ENCODE measurements at places on chromosomes 4 and X.

GRCh38 chr4:23166407-23166806 lies 473.7 kb downstream of the GBA3 start:
- DNase-seq, result no peak

DNA sequence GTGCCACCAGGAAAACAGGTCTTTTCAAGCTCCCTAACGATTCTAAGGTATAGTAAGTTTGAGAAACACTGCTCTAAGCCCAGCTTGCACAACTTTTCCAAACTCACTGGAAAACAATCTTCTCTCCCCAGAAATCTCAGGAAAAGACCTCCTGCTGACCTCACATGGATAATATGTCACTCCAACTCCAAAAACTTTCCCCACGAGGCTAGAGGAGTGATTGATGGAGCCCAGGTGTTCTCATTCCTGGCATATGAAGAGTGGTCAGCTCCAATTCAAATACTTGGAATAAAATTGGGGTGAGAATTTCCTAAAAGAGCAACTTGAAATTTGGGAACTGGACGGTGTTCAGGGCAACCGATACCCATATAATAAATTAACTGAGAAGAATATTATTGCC lies 299.9 kb downstream of the PPP4R3C start:
- no peak for DNase-seq

DNA sequence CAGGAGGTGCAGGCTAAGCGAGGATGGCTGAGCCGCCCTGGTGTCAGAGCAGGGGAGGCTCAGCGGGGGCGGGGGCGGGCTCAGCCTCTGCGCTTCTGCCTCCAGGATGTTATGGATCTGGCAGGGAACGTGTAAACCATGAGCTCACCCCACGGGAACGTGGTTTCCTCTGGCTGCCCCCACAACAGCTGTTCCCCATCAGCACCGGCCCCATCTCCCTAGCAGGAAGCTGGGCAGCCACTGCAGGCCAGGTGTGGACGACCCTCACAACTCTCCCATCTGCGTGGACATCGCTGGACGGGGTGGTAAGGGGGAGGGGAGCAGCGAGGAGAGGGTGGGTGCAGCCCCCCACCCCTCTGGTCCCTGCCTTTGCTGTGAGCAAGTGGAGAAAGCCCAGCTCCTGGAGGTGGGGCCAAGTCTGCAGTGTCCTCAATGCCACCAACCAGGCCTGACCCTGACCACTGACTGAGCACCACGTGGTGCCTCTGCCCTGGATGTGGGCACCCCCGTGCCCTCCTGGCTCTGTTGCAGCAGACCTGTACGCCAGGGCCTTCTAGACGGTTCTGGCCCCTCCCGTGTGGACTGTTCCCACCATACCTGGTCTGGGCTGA lies 28.1 kb upstream of the SPON2 start:
- DNase-seq, result no peak

DNA sequence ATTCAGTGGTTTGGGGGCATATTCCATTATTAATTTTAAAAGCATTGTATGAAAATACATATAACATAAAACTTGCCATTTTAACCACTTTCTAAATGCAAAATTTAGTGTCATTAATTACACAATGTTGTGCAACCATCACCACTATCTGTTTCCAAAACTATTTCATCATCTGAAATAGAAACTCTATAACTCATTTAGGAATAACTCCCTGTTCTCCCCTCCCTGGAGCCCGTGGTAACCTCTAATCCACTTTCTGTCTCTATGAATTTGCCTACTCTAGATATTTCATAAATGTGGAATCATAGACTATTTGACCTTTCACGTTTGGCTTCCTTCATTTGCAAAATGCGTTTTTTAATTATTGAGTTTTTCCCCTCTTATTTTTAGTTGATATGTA lies 101.4 kb upstream of the GPC4 start:
- no peak for DNase-seq

DNA sequence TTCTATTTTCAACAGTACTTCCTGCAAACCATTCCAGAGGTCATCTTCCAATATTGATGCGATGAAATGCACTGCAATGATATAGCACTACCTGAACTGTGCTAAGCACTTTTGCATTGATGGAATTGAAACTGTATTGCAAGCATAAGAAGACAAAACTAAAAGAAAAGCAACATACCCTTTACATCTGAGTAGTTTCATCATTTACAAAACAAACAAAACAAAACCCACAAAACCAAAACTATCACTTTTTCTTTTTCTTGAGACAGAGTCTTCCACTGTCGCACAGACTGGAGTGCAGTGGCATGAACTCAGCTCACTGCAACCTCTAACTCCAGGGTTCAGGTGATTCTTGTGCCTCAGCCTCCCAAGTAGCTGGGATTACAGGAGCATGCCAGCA lies 120.1 kb upstream of the NAP1L5 start:
- DNase-seq, result no peak

DNA sequence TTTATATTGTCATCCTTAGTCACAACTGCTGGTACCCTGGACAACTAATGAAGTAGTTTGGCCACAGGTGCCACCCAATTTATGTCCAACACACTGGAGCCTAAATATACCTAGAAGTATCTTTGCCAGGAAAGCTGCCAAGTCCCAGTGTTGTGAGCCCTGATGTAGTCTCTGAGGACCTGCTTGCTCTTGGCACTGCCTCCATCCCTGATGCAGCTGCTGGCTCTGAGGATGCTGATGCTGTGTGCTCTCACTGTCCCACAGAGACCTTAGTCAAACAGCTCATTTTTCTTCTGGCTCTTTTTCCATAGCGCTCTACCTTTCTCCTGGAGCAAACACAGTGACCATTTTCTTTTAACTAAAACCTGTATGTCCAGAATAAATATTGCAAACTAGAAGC lies 1535.4 kb upstream of the ADGRL3 start:
- no peak for DNase-seq

DNA sequence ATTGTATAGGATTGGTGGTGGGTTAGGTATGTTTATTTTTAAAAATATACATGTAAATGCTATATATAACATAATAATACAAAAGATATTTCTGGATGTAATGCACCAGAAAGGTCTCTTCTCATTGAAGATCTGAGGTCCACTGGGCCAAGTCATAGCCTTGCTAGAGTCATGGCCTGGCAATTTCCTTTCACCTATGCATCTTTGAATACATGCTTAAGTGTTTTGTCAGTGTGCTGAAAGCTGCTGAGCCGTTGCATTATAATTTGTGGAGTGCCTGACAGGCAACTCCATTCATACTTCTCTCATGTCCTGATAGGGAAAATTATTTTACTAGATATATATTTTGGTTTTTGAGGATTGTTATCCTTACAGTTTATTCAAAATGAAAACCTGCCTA lies 410.2 kb upstream of the CT83 start:
- DNase-seq, result no peak

DNA sequence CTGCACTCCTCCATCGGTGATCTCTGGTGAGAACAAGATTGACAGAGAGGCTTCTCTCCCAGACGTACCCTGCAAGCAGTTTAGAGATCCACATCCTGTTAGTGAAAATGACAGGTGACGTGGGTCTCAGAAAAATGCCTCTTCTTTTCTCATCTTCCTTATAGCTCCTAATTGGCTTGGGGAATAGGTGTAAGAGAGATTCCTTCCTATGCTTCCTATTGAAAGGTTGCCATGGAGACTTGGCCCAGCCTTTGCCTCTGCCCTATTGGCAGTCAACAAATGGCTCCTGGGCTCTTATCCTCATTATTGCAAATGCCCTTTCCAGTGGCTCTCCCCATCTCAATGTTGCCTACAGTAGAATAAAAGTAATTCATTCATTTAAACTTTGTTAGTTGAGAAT lies 26.5 kb upstream of the DGKK start:
- DNase-seq, result no peak

DNA sequence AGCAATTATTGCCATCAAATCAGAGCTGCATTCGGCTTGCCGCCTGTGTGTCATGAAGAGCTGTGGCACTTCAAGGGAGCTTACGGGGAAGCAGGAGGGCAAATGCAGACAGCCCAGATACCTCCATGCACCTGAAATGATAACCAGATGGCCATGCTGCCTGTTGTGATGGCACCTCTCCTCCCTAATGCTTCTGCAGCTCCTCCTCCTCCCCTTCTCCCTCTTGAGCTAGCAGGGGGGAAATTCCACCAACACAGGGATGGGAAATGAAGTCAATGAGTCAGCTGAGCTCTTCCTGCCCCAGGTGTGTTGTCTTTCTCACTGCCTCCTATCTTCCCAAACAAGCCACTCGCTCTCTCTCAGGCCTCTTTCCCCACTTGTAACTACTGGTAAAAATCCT lies 565.0 kb downstream of the BCOR start:
- DNase-seq, result no peak

DNA sequence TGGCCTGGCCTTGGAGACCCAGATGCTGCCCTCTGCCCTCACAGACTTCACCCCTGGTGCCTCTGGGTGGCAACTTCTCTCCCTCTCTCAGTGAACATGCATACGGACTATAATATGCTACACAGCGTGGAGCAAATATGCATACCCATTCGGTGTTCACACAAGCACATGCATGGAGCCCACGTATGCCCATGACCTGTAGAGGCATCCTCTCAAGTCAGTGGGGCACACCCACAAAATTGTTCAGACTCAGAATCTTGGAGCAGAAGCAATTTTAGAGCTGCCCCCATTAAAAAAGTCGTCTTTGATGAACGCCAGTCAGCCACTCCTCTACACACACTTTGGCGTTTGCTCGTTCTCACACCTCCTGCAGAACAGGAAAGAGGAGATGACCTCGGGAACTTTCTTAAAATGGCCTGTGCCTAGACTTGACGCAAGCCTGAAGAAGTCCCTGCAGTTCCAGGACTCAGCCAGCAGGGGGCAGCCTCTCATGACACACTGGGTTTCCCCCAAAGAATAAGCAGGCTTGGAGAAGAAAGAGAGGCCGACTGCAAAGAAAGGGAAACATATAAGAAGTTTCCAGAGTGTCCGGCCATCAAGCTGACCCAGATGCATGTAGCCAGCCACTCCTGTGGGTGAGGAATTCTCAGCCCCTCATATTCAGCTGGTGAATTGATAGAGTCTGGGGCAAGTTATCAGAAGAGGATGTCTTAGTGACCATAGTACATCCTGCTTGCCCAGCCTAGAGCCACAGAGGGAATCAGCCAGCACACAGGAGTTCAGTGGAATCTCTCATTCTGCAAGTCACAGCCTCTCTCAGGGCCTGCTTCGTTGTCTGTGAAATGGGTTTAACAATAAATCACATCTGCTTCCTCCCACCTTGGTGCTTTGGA lies 17.3 kb downstream of the APLN start:
- DNase-seq, result peak; percentile 54

- DNase-seq, result no peak
These were observed 302.0 kb downstream of the SPRY1 start for GRCh38 chr4:123698556-123698955.

- no peak for DNase-seq
These were observed 129.8 kb downstream of the GPR143 start for GRCh38 chrX:9635803-9636202.

DNA sequence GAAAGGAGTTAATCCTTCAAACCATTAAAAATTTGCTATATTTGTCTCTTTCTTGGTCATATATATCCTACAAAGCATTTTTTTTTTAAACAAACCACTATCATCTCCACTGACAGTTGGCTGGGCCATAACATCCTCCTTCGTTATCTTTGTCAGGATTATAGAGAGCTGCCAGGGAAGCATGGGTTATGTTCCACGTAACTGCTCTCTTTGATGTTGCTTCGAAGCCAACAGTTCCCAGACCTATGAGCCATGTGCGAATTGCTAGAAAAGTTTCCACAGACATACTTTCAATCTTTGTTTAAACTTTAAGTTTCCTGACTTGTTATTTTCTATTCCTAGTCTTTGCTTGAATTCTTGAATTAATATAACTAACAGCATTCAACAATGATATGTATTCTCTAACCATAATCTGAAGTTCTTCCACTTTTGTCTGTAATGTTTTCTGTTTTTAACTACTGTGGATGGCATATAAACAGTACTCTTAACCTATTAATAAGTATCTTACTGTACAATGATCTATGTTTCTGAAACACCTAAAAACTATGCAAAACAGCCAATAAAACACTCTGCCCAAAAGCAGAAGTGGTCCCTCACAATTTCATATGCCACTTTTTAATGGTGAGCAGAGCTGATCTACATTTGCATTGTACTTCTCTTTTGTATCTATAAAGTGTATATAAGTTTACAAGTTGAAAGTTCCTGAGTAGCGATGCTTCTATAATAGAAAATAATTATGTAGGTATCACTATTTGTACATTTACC lies 37.9 kb downstream of the EREG start:
- no peak for DNase-seq

- no peak for DNase-seq
These were observed 1290.7 kb downstream of the STIM2 start for GRCh38 chr4:28151314-28151713.

DNA sequence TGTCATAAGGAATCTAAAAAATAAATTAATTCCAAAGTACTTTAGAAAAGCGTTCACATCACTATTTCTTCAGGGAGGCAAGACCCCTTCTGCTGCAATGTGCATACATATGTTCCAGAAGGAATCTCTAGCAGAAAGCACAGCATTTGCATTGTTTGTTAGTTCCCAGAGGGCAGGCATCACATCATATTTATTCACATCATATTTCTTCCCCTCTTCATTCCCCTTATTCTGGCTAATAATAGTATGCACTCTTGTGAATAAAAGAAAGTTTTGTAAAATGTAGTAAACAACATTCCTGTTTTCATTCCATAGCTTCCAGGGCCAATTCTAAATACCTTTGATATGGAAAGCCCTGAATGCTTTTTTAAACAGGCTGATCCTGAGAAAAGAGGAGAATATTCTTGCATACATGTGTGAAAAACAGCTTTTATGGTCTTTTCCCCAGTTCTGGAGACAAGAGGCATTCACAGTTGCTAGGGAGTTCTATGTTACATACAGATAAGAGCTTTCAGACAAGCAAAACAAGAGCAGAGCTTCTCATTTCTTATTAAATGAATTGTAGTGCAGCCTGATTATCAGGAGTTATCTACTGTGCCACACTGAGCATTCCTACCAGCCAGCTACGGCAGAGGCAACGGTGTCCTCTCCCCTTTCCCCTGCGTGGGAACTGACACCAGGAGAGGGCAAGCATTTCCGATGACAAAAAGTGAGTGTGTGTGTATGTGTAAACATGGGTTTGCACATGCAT lies 15.2 kb downstream of the GATB start:
- no peak for DNase-seq

DNA sequence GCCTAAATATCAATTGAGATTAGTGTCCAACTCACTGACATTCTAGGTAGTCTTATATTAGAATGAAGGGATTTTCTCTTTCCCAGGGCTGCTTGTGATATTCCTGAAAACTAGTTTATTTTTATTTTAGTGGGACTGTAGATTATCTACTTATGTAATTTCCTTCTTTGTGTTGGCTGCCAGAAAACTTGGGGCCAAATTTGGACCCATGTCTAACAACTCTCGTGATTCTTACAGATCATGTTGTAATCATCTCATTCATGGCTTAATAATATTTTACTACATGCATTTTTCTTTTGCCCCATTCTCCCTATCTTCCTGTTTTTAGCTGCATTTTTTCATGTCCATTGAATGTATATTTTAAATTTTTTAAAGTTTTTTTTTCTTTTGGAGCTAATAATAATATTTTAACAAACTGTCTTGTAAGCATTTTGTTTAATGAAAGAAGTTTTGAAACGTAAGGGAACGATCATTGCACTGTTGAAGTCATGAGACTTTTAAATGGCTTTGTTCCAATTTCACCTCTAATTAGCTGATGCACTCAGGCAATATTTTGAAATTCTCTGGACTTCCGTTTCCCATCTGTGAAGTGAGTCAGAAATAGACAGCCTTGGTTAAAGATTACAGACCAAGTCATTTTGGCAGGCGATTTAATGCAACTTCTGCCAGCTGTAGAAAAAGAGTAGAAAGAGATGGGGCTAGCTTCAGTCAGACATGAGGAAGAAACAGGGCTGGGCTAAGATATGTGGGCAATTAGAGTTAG lies 14.3 kb upstream of the TDO2 start:
- no peak for DNase-seq

- no peak for DNase-seq
These were observed 97.2 kb downstream of the CPZ start for GRCh38 chr4:8689741-8690140.

Data from activated T-helper 1 cell treated with Interleukin-2 at 50 U/mL for 16 hours (primary cell).